ENCODE measurements at places on chromosomes 7 and 10.

GRCh38 chr10:51638737-51639136, 60.7 kb downstream of the CSTF2T start:
- DNase-seq = no peak

GRCh38 chr10:97849103-97849686, 448 bp upstream of the GOLGA7B start:
- DNase-seq = no peak

GRCh38 chr10:14124941-14125340, 205.8 kb downstream of the FRMD4A start:
- DNase-seq = no peak

DNA sequence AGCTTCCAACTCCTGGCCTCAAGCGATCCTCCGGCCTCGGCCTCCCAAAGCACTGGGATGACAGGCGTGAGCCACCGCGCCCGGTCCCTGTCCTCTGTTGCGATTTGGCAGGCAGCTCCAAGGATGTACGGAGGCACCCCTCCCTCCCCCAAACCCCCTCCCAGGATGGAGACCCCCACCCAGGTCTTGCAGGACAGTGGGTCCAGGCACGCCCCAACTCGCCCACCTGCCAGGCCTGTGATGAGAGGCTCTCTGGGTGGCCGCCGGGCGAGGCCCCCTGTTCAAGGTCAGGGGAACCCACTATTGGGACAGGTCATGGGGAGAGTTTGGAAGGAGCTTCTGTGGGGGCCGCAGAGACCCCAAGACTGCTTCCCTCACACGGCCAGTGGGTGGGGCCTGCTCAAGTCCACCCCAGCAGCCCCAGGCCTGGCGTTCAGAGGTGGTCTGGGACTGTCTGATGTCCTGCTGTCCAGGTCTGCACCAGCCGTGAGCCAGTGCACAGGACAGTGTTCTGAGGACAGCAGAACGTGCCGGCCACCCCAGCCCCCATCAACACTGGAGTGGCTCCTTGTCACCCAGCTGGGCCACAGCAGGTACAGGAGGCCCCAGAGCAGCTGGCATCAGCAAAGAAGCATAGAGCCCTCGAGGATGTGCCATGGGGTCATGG, 2.5 kb downstream of the ADAP1 start:
- DNase-seq = no peak

DNA sequence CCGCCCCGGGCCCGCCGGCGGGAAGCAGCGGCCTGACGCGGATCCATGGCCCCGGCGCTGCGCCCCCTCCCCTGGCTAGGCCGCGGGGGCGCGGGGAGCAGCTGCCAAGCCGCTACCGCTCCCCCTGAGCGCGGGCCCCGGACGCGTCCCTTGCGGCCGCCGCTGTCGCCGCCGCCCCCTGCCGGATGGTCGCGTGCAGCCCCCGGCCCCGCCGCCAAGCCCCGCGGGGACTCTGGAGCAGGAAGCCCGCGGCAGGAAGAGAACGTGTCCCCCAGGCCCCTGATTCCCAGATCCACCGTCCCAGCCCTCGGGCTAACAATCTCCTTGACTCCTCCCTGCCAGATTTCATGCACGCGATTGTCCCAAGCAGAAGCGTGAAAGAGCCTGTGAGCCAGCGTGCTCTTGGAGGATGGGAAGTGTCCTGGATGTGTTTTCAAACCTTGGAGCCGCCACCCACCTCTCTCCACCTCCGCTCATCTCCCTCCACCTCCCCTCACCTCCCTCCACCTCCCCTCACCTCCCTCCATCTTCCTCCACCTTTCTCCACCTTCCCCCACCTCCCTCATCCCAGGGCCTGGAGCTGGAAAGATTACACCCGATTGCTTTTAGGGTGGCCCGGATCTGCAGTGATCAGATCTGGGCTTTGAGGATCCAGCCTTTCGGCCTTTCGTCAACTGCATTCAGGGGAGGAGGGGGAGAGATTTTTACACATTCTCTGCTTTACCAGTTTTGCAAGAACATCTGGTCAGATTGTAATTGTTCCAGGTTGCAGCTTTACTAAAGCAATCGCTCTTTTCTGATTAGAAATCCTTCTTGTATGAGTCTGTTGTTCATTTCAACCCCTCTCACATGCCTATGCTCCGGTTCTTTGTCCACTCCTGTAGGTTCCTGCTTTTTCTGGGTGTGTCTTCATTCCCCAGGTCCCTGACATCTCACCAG, 570 bp upstream of the PRTFDC1 start:
- no peak for DNase-seq

- DNase-seq = no peak
These were observed 48.6 kb downstream of the MALSU1 start for GRCh38 chr7:23347682-23348180.

GRCh38 chr7:91295576-91295975, 31.3 kb downstream of the FZD1 start:
- no peak for DNase-seq

DNA sequence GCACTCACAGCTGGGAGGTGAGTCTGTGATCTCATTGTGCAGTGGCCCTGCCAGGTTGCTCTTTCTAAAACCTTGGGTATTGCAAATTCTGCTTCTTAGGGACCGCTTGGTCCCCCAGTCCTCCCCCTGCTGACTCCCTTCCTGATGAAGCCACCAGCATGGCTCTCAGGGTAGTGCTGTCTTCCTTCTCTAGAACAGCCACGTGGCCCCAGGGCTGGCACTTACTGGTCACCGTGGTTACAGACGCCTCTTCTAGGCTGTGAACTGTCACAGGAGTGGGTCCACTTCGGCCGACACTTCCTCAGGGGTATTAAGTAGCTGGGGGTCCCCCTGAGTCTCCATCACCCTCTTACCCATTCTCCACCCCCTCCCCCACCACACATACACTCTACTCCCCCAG, 2.7 kb upstream of the HTRA1 start:
- DNase-seq = no peak

DNA sequence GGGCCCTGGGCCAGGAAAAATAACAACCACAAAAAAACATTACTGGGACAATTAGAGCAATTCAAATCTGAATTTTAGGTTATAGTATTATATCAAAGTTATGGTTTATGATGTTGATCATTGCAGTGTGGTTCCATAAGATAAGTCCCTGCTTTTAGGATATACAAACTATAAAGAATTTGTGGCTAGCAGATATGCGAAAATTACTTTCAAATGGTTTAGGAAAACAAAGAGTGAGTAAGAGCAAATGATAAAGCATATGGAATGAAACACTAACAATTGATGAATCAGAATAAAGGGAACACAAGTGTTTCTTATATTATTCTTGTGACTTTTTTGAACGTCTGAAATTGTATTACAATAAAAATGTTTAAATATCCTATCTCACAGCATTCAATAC, 64.4 kb upstream of the HECTD2 start:
- DNase-seq = no peak

GRCh38 chr10:67438605-67439304, 257.2 kb downstream of the CTNNA3 start:
- no peak for DNase-seq

- no peak for DNase-seq
These were observed 179.7 kb upstream of the BET1 start for GRCh38 chr7:94183891-94184290.

DNA sequence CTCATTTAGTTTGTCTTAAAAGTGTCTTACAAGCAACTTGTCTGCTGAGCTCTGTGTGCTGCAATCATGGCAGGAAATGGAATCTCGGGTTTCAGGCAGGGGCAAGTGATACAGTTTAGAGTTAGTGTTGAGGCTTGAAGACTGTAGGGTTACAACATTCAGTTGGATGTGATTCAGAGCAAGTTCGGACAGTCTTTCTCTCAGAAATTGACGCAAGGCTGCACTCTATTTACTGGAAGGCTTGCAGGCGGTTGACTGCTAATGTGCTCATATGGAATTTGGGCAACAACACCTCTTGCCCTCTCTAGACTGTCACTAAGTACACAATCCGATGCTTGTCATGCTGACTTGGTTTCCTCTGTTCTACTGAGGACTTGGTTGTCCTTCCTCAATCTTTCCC, 161.7 kb upstream of the BMPER start:
- DNase-seq = no peak

DNA sequence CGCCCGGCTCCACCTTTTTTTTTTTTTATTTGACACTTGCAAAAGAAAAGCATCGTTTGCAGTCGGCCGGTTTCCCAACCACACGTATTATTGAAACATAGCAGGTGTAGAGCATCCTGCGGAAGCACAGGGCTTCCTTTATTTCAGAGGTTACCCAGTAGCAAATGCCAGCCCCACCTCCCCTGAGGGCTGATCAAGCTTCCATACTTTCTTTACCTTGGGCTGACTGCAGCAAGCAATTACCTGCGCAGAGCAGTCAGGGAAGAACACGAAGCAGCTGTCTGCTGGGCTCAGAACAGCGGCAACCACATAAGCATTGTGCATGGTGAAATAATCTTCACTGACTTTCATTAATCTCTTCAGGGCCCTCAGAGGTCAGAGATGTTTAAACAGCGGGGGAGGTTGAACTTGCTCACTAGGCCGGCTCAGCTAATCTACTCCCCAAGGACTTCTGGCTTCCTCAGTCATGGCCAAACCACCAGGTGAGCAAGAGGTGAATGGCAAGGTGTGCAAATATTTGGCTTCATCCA, 784.7 kb upstream of the AUTS2 start:
- no peak for DNase-seq

DNA sequence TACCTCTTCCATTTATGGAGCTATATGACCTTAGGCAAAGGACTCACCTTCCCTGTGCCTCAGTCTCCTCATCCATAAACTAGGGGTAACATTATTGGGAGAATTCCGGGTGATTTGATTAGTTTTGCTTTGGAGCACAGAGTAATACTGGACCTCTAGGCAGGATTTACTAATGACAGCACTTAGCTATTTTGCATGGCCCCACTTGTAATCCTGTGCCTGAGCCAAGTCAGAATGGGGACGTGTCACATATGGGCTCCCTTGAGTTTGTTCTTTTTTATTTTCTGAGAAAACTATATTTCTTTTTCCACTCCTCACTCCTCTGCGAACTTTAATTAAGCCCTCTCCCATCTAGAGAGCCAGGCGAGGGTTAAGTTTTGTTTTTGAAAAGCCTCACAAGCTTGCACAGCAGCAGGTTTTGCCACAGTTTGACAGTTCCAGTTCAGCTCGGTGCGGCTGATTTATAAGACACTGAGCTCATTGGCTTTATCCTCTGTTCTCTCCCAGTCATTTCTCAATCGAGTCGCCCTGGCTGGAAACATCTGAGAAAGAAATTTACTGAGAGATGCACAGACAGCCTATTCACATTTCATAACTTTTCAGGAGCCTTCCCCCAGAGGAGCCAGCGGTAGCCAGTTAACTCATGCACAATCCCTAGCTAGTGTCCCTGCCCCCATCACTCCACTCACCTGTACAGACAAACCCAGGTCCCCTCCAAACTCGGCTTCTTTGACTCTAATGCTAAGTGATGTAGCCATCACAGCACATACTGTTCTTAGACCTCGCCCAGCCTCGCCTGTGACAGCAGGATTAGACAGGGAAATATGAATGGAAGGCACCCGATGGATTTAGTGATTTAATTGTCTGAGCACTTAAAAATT, 441.9 kb upstream of the NPVF start:
- DNase-seq = no peak

- DNase-seq = no peak
These were observed 184.2 kb downstream of the STK31 start for GRCh38 chr7:23893942-23894891.

DNA sequence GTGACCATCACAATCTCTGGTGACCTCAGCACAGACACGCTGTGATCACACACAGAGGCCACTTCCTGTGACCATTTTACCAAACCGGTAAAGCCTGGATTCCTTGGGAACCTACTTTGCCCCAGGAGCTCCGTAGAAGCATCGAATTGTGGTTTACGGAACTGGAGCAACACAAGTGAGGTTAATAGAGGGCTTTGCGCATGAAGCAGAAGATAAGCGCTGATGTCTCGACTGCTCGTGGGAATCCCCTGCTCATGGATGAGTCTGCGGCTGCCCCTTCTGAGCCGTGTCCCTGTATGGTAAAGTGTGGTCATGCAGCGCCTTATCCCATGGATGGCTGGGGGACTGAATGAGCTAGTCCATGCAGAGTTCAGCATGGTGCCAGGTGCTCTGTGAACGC, 53.6 kb downstream of the VIPR2 start:
- no peak for DNase-seq

DNA sequence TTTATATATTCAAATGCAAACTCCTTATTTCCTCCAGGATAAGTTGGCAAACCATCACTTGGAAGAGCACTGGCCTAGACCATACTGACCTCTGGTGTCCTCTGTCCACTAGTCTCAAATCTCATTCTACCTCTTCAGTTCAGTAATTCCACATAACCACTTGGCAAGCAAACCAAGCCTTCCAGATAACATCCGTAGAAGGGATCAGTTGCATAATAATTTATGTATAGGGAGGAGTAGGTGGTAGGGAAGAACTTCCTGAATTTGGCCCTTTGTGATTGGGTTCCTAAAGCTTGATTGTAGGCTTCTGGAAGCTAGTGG, 55.0 kb downstream of the WAC start:
- DNase-seq = no peak

DNA sequence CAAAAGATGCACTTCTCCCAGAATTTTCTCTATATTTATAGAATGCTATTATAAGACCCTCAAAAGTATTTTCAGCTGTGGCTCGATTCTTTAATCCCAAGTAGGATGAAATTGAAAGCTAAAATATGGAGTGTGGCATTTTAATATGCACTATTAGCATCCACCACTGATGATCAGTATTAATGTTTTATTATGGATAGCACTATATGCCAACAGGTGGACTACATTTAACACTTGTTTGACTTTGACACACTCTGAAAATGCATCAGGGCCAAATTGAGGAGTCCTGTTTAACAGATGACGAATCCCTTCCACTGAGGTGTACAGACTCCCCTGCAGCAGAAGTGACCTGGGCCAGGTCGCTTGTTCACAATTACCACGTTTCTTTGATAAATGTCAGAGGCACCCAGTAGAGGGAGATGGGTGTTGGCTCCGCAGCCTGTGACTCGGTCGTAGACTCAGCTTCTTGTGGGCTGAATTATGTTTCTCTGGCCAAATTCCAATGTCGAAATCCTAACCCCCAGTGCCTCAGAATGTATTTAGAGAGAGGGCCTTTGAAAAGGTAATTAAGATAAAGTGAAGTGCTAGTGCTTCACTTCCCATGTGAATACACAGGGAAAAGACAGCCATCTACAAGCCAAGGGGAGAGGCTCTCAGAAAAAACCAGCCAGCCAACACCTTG, 48.1 kb downstream of the WIPF3 start:
- peak; percentile 23 for DNase-seq

GRCh38 chr10:28632584-28632945, 44.8 kb upstream of the BAMBI start:
- DNase-seq = no peak

DNA sequence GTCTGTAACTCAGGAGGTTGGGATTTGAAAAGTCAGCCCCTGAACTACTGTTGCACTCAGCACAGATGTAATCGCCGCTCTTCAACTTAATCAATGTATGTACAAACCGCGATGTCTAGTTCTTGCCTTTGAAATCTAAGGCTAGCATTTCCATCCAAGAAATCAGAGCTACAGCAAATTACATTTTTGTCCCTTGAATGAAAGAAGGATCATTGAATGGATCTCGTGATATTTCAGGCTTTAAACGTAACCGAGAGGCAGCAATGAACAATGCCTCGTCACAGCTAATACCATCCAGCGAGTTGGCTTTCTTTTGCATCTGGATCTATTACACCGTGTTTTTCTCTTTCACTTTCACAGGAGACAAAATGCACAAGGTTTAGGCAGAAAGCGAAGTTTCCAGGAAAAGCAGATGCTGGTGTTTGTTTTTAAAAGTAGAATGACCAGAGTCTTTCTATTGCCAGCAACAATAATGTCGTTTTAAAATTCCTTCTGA, 5.5 kb downstream of the SKIDA1 start:
- no peak for DNase-seq

Measured in H1 (cell line).